Stimulated activated CD8-positive, alpha-beta memory T cell treated with anti-CD3 and anti-CD28 coated beads, Interleukin-4, amount 100 ng/mL, for 1 hour (primary cell): ENCODE measurements at places on chromosomes 5 and 9.
A peak's percentile ranks its signal among the peaks of the same experiment; 100 is the strongest.

DNA sequence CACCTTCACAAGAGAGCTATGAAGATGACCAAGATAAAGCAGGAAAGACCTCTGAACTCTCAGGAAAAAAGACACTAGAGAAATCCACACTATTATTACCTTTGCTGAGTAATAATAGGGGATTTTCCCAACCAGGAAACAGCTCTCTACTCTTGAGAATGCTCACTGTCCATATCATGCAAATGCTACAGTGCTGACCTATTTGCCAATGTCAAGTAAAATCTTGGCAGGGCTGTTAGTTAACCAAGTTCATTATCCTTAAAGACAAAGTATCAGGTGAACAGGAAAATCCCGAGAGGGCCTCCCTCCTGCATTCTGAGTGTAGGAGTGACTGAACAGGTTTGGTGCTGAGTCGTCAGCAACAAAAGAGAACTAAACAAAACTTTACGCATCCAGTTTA lies 306.6 kb downstream of the ACTL7B start:
- no peak for DNase-seq

DNA sequence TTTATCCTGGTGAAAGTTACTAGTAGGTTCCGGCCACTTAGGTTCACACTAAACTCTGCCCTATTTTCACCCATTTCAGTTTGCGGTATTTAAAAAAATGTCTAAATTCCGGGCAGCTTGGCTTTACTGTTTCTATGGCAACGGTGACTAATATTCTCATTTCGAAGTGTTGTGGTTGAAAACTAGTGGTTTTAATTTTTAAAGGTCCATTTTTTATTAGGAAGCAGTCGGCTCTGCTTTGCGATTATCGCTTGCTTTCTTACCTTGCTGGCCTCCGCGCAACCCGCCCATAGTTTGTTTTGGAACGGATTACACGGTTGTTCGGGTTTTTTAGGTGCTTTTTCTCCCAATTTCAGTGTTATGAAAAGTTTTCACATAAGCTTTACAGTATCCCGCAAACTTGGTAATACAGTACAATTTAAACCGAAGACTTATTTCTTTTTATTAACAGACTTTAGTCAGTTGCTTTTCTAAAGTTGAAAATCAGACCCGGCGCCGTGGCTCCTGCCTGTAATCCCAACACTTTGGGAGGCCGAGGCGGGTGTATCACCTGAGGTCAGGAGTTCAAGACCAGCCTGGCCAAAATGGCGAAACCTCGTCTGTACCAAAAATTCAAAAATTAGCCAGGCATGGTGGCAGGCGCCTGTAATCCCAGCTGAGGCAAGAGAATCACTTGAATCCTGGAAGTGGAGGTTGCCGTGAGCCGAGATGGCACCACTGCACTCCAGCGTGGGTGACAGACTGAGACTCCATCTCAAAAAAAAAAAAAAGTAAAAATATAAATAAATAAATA lies 1.6 kb downstream of the KDM4C start:
- DNase-seq = peak; percentile 5

DNA sequence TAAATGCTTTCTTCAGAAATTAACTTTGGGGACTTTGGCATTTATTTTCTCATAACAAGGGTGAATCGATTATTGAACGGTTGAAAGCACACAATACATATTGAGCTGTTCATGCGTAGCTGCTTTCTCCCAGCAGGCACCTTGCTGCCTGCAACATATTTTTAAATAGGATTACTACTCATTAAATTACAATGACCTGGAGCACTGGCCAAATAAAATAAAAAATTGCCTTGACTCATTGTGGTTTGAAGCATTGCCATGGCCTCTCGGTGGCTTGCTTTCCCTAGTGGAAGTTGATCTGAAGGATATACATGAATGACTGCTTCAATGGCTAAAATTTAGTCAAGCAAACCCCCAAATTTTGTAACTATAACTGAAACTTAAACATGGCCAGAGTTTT lies 181.6 kb upstream of the NUDT12 start:
- DNase-seq = no peak

DNA sequence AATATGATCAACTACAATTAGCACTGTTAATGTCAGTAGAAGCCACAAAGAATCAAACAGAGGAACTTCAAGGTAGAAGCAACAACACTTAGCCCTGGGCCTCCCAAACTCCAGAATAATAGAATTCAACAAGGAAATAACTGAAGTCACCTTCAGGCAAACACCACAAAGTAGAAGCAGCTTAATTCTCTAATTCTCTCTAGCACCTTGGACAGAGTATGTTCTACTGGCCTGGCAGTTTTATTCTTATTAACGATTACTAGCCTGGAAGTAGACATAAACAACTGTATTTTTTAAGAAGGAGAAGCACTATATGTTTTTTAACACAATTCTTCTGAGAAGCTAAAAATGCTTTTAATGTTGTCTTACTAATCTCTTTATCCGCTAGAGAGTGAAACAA lies 911.9 kb downstream of the DTWD2 start:
- DNase-seq = no peak

- no peak for DNase-seq
Observed at GRCh38 chr9:3585606-3586005, 59.8 kb upstream of the RFX3 start.

- no peak for DNase-seq
Observed at GRCh38 chr5:101720033-101720432, 576.1 kb downstream of the SLCO4C1 start.

DNA sequence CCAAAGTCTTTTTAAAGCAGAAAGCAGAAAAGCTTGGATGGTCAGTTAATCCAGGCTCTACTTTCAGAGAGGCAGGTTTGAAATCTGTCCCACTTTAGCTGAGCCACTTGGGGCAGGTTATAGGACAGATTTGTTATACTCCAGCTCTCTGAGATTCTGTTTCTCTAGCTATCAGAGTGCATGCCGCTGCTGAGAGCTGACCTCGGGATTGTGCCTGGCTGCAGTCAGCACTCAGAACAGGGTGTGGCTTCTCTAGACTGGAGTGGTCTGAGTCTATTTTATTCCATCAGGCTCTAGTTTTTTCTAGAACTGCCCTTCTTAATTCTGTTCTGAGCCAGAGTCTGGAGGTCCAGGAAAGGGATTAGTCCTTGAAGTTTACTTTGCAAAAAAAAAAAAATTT lies 67.7 kb downstream of the NDFIP1 start:
- DNase-seq = no peak

- no peak for DNase-seq
Observed at GRCh38 chr5:56712895-56713591, 102.3 kb upstream of the MAP3K1 start.

DNA sequence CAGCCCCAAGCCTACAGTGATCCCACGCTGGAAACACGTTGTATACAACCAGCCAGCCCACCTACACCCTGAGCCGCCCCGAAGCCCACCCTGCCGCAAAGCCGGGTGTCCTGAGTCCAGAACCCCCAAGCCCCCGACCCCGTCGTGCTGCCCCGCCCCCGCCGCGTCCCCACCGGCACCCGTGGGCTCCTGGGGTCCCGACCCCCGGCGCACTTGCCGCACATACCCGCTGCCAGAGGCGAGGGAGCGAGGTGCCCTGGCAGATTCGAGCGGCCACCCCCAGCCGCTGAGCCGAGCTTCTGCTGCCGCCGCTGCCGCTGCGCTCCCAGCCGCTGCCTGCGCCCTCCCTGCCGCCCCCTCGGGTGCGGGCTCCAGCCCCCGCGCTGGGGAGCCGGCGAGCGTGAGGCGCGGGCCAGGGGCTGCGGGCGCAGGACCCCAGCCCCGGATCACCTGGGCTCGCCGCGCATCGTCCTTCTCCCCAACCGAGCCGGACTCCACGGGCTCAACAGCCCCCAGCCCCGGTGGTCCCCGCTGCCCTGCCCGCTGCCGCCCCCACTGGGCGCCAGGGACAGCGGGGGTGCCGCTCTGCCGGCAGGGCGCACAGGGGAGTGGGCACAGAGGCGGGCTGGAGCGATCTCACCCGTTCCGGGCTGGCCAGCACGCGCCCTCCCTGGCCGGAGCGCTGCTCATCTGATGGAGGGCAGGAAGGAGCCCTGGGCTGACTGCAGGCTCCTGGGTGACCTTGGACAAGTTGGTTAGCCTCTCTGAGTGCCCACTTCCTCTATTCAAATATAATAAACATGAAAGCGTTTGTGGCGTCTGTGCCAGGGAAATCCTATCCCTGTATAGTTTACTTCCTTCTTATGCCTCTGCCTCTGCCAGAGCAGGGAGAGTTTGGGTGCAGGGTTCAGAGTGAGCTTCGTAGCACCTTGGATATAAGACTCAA lies at the start of gene HTR4:
Gene HTR4, minus strand, starts transcription at position 692 of the 946 bp plus-strand sequence. CDS start 17,513 bp downstream, outside the sequence.
- no peak for DNase-seq

DNA sequence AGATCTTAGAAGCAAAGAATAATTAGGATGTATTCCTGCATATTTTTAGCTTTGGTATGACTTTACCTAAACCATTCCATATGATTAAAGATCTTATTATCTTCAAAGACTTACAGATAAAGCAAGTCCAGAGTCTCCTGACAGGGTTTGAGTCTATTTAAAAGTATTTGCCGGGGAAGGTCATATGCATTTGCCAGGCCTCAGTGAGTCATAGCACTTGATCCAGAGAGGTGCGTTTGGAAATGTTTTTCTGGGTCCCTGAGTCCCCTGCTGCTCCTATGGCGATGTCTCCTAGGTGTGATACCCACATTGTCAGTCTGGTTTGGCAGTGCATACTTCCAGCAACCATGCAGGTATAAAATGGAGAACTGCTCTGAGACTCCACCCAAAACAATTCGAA lies 217.0 kb downstream of the FBXL7 start:
- no peak for DNase-seq

GRCh38 chr5:17896605-17897004 lies 262.3 kb downstream of the TAF11L14 start:
- DNase-seq = no peak

- DNase-seq = no peak
Observed at GRCh38 chr5:55480781-55481180, 54.0 kb downstream of the PLPP1 start.

DNA sequence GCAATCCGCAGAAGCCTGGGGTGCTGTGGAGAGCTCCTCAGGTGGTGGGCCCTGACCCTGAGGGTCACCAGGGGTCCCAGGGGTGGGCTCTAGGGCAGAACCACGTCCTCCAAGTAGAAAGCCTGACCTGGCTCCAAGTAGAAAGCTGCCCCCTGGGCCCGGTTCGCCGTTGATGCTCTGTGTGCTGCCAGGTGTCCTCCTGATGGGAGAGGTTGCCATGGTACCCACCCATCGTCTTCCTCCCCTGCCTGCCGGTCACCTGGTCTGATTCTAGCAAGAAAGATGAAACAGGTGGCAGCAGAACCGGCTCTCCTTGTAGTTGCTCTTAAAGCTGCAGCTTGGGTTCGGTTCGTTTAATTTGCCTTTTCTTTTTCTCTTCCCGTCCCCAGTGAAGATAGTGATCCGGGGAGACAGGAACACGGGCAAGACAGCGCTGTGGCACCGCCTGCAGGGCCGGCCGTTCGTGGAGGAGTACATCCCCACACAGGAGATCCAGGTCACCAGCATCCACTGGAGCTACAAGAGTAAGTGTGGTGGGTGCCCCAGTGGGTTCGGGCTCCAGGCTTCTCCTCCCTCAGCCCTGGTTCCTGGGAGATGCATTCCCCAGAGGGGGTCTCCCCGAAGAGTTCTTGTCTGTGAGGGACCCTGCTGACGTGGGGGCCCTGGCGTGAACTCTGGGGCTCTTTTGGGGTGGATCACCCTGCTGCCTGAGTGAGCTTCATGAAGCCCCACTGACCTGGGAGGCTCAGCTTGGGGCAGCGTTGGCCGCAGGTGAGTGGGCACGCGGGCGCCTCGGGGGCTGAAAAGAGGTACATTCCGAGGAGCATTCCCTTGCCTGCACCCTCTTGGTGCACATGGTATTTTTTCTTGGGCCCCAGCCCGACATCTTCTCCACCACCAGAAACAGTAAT lies 15.6 kb downstream of the RABL6 start:
- no peak for DNase-seq

DNA sequence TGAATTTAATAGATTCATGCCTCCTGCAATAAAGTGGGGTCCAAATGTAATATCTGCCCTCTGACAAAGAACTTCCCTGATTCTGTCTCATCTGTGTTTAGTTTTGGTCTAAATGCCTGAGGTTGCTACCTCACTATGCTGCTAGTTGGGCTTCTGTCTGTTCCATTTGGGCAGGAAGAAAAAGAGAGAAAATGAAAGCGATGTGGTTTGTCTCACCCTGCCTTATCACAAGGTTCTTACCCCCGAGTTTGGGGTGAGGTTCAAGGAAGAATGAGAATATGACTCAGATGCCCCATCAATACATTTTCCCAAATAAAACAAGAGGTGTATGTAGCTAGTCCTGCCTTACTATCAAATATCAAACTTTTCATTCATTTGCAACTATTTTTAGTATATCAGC lies 132.1 kb upstream of the MTAP start:
- no peak for DNase-seq

GRCh38 chr5:172668594-172669071 lies 27.6 kb downstream of the NEURL1B start:
- DNase-seq = no peak

DNA sequence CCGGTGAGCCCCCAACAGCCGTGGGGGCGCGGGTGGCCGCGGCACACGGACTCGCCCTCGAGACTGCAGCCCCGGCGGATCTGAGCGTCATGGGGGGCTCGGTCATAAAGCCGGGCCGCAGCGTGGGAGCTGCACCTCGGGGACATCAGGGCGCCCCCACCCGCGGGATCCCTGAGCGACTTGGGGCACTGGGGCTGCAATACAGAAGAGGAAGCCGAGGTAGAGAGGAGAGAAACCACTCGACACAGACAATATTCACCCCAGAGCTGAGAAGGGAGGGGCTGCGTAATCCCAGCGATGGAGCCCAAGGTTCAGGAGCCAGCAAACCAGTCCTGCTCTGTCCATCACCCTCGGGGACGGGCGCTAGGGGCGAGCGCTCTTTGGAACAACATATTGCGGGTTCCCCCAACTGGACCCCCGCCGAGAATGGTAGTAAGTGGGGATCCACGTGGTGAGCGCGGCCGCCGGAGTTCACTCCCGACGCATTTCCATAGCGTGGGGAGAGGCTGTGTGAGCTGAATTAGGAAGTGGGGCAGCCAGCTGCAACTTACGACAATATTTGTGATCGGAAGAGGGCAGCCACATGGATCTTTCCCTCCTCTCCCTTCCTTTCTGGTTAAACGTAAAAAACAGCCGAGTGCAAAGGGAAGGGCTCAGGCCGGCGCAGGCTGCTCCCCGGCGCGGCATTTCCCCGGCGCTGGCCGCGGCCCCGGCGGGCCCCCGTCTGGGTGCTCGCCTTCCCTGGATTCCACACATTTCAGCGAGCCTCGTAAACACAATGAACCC lies 9.9 kb downstream of the PTCH1 start:
- DNase-seq = no peak

DNA sequence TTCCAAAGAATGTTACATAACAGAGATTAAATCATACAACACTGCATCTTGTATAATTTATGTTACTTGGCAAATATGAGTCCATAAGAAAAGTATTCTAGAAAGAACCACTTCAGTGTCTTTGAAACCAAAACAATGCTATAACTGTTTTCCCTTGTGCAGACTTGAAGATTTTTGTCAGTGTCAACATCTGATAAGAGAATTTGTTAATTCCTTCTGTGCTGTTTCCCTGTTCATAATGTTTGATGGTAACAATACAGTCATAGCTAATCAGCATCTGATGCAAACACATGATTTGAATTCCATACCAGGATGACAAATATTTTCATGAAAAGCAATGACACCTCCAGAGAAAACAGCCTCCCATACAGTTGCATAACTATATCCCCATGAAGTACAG lies 306.8 kb downstream of the SEMA5A start:
- no peak for DNase-seq

- DNase-seq = no peak
Observed at GRCh38 chr5:128014578-128014977, 69.0 kb upstream of the SLC12A2 start.

GRCh38 chr5:106675687-106676086 lies 995.0 kb downstream of the EFNA5 start:
- DNase-seq = no peak
